Mesenteric fat pad (tissue), 1 donor: ENCODE measurements at places on chromosomes 13 and 19. TPM values are rescaled to one million over a fixed set of nuclear protein-coding genes. Genes with fewer than 3 reads are reported as not detected.

- DNase-seq: no peak
These were observed 67.3 kb downstream of the EFNB2 start for GRCh38 chr13:106468207-106468606.

- DNase-seq: no peak
These were observed 552 bp upstream of the GRWD1 start for GRCh38 chr19:48445256-48445605.

- DNase-seq: no peak
These were observed 185.3 kb upstream of the IPO5 start for GRCh38 chr13:97768134-97768533.

- DNase-seq: no peak
These were observed 43.3 kb downstream of the RFX2 start for GRCh38 chr19:6066661-6067646.

GRCh38 chr13:53941588-53942190 is 913.1 kb downstream of the OLFM4 start:
- DNase-seq: no peak

LCP1 gene
- total RNA-seq: 195 TPM
